ENCODE measurements at places on chromosomes 6 and 20.

GRCh38 chr6:46186583-46186982 is 15.8 kb upstream of the ENPP5 start:
- no peak for DNase-seq

GRCh38 chr6:1770968-1771723 is 161.4 kb downstream of the FOXC1 start:
- DNase-seq: peak; percentile 15

DNA sequence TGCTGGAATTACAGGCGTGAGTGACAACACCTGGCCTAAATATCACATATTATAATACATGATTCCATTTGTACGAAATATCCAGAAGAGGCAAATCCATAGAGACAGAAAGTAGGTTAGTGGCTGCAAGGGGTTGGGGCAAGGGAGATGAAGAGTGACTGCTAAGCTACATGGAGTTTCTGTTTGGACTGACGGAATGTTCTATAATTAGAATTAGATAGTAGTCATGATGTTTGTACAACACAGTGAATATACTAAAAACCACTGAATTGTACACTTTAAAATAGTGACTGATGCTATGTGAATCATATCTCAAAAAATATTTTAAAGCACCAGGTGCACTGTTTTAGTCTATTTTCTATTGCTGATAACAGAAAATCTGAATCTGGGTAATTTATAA is 3.7 kb upstream of the HEBP2 start:
- no peak for DNase-seq

GRCh38 chr6:128005009-128005408 is 104.2 kb upstream of the THEMIS start:
- DNase-seq: no peak

DNA sequence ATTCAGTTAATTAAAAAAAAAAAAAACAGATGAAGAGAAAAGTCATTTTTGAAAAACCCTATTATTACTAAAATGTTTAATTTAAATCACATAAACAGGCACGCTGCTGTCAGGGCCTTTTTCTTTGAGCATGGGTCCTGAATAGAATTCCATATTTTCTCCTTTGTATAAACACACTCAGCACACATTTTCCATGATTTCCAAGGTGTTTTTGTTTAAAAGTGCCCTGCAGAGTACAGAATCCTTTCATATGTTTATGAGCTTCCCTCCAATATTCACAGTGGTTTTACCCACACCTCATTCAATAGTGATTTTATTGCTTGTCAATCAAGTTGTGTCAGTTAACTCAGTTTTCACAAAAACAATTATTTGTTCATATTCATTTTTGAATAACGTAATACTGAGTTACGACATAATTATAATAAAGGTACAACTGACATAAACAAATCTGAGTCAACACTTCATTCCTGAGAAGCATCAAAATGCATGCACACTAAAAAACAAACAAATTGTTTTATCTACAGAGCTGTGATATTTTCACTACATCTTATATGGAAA is 15.2 kb downstream of the SLC35B3 start:
- DNase-seq: no peak

- no peak for DNase-seq
Measured at GRCh38 chr6:126020305-126021050, 34.1 kb downstream of the TRMT11 start.

- DNase-seq: no peak
Measured at GRCh38 chr6:160138839-160139419, 17.3 kb downstream of the SLC22A1 start.

DNA sequence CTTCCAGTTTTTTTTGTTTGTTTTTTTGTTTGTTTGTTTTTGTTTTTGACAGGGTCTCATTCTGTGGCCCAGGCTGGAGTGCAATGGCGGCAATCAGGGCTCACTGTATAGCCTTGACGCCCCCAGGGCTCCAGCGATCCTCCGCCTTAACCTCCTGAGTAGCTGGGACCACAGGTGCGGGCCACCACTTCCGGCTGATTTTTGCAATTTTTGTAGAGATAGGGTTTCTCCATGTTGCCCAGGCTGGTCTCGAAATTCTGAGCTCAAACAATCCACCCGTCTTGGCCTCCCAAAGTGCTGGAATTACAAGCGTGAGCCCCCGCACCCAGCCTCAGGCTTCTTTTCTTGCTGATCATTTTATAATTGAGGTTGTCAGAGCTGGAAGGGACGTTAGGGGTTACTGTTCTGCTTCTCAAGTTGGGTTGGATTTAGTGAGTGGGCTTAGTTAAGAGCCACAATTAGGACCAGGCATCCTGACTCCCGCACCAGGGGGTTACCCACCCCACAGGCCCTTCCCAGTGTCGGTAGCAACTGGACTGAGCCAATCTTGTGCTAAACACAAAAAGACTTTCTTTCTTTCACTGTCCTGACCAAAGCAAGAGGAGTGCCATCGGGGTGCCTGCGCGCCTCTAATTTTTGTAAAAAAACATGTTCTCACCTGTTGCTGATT is 13.1 kb upstream of the ZSCAN9 start:
- DNase-seq: no peak

- DNase-seq: no peak
Measured at GRCh38 chr6:30322527-30323501, 3.9 kb upstream of the TRIM39 start.

DNA sequence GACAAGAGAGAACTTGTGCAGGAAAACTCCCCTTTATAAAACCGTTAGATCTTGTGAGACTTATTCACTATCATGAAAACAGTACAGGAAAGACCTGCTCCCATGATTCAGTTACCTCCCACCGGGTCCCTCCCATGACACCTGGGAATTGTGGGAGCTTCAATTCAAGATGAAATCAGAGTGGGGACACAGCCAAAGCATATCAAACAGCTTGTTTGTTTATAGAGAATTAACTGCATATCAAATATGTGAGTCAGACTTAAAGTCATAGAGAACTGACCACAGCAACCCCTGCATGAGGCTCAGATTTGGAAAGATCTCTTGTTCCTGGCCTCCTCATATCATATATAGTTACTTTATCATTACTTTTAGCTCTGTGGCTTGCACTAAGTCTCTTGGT is 29.1 kb upstream of the HDAC2 start:
- DNase-seq: no peak
